Activated CD4-positive, alpha-beta T cell treated with anti-CD3 and anti-CD28 coated beads for 1 hour (primary cell): ENCODE measurements at places on chromosomes 12 and 14.

DNA sequence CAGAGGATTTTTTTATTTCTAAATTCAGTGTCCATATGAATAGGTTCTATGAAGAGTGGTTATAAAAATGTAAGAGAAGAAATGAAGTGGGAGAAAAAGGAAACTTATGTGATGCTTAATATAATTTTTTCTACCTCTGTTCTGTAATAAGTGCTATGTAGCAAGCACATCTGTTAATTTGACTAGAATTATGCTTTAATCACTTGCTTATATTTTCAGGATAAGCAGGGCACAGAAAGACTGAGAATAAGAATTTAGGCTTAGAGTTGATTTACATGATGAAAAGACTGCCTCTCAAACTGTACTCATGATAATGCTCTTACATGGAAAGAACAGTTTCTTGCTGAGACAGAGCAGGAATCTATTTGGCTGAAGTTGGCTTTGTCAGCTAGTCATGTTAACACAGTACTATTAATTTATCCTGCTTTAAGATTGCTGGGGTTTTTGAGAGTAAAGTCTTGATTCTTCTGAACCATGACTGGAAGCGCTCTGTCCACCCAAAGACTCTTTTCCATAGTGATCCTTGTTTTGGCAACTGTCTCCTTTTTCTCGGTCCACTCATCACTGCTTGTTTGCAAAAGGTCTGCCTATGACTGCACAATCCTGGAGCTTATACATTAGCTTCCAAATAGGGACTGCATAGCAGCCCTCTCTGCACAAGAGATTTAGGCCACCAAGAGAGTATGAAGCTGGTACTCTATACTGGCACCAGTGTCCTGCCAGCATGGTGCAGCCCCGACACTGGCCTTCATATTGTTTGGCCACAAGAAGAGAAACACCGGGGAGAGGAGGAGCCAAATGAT is 98.8 kb downstream of the AKAP6 start:
- no peak for DNase-seq

- no peak for DNase-seq
Measured at GRCh38 chr12:96466939-96467751, 22.2 kb upstream of the CFAP54 start.

GRCh38 chr14:22079766-22080165 is 406.1 kb upstream of the OR4E1 start:
- no peak for DNase-seq

- no peak for DNase-seq
Measured at GRCh38 chr14:22463763-22464173, 125.3 kb downstream of the DAD1 start.

GRCh38 chr12:95439461-95440230 is 34.3 kb upstream of the METAP2 start:
- DNase-seq: no peak

DNA sequence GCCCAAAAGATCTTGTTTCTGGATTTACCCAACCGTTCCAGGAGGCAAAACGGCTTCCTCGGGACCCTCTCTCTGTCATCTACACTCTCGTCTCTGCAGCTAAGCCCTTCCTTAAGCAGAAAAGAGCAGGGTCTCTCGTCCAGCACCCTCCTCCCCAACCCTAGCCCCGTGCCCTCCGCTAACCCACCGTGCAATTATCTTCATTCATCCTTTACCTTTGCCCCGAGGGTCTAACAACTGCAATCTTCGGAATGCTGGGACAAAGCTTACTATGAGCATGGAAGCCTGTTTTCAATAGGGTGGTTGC is 276 bp upstream of the BMAL2 start:
- no peak for DNase-seq

- DNase-seq: no peak
Measured at GRCh38 chr12:70643939-70644338, 6.7 kb upstream of the PTPRB start.

- no peak for DNase-seq
Measured at GRCh38 chr12:65911321-65911720, 87.0 kb downstream of the HMGA2 start.

DNA sequence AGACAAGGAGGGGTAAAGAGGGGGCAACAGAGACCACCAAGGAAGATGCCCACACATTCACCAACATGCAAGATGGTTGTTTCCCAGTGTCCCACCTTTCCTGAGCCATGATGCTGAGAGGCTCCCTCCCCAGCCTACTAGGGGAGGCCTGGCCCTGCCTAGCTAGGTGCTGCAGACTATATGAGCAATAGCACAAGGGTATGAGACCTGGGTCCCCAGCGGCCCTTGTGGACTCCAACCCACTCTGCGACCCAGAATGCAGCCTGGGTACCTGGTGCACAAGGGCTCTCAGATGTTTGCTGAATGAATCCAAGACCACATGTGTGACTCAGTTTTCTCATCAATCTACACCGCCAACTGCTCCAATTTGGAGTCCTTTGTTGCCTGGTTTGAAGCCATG is 13.9 kb downstream of the TGFB3 start:
- DNase-seq: no peak

- no peak for DNase-seq
Measured at GRCh38 chr12:5033883-5034282, 9.8 kb upstream of the KCNA5 start.

GRCh38 chr12:38282886-38283285 is 33.7 kb upstream of the ALG10B start:
- no peak for DNase-seq

- no peak for DNase-seq
Measured at GRCh38 chr14:33573301-33573880, 377.5 kb downstream of the EGLN3 start.

DNA sequence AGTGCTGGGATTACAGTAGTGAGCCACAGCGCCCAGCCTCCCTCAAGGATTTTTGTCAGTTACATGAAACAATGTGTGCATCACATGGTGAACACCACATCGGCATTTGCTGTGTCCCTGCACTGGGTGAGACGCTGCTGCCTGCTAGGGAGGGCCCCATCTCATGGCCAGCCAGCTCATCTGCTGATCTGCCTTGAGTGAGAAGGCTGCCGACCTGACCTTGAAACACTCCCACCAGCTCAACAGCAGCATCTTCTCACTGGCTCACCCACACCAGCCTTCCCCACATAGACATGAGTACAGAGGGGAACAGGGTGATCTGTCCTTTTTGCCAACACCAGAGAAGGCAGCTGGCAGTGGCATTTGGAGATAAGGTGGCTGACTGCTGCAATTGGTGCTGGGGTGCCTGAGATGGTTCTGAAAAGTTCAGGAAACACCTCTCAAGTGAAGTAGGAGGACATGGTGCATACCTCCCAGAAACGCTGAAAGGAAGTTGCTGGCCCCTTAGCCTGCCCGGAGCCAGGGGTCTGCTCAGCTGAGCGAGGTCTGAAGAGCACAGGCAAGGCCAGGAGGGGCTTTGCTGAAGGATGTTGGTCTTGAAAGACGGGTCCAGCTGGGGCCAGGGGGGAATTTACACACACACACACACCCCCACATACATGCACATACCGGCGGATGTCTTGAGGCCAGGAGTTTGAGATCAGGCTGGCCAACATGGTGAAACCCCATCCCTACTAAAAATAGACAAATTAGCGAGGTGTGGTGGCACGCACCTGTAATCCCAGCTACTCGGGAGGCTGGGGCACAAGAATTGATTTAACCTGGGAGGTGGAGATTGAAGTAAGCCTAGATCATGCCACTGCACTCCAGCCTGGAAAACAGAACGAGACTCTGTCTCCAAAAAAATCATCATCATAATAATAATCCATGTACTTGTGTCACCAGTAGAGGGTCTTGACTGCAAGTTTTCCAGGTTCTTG is 14.3 kb upstream of the PPP1R13B start:
- DNase-seq: no peak

DNA sequence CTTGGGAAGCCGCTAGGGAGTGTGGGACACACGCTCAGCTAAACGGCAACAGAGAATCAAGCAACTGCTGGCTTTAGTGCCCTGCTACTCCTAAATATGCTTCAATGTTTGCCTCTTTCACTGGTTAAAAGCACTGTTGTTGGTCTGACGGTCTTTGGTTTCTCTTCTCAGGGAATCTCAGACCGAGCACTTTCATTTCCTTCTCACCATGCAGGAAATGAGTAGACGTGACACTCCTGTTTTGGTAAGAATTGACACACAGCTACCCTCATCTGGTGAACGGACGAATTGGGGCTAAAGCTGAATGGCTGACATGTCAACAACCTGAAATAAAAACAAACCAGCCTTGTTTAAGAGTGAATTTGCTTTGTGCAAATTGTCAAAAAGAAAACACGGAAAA is 57.5 kb upstream of the PIWIL1 start:
- DNase-seq: no peak

DNA sequence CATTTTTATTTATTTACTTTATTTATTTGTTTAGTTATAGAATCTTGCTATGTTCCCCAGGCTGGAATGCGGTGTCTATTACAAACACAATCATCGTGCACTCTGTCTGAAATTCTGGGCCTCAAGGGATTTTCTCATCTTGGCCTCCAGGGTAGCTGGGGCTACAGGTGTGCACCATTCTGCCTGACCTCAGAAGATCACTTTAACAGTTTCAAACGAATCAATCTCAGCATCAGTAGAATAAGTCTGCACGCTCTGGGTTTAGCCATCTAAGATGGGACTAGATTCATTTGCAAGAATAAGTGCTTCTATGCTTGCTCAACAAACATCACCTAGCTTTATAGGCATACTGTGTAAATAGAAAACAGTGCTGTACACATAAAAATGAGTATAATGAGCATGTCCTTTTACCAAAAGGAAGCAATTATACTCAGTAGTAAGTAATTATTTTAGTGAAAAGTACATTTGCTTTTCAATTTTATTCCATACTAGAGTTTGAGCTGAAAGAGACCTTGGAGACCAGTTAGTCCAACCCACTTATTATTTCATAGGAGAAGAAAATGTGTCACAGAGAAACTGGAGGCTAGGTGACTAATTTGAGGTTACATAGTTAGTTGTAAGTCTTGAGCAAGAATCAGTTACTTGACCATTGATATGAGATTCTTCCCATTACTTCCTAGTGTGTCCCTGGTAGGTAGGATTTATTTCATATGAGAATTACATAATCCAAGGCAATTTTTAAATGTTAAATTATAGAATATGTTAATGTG is 456.5 kb upstream of the LMO3 start:
- DNase-seq: no peak

GRCh38 chr12:79657136-79657535 is 33.6 kb downstream of the PAWR start:
- DNase-seq: no peak

- DNase-seq: no peak
Measured at GRCh38 chr14:82398256-82398655, 864.6 kb upstream of the SEL1L start.

GRCh38 chr14:70008284-70009262 is 129.4 kb downstream of the SMOC1 start:
- no peak for DNase-seq

DNA sequence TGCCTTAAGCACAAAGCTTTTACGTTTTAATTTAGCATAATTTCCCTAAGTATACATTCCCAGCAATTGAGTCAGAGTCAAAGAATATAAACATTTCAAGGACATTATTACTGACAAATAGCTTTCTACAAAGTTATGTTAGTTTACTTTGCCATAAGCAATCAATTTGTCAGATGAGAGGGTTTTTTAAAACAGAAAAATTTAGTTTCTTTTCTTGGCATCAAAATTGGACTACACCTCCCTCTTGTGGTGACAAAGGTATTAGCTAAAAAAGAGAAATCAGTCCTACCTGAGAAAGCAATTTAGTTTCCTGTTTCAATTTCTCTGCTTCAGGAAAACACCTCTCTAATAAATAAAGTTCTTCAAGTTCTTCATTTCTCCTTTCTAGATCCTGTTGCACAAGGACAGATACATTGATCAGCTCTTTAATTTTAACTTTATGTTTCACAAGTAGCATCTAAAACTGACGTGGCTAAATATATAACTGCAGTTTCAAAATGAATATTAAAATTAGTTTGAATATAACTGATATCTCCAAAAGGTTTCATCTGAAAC is 39.9 kb downstream of the DNAI7 start:
- DNase-seq: no peak

DNA sequence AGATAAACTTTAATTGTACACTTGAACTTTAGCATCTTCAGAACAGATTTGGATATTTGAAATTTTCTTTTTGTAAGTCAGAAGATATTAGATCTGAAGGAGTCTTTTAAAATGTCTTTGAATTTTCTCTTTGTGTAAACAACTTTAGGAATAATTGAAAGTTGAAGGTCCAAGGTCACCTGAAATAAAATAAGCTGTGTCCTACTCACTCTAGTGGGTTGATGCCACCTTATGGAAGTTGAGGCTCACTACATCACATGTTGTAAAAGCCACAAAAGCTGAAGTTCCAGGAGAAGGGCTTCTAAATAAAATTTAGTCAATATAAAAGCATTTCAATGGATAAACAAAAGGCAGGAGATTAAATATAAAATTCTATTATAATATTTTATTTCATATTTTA is 122.0 kb upstream of the ATXN7L3B start:
- no peak for DNase-seq

- DNase-seq: no peak
Measured at GRCh38 chr14:86640288-86640687, 1110.3 kb downstream of the FLRT2 start.

DNA sequence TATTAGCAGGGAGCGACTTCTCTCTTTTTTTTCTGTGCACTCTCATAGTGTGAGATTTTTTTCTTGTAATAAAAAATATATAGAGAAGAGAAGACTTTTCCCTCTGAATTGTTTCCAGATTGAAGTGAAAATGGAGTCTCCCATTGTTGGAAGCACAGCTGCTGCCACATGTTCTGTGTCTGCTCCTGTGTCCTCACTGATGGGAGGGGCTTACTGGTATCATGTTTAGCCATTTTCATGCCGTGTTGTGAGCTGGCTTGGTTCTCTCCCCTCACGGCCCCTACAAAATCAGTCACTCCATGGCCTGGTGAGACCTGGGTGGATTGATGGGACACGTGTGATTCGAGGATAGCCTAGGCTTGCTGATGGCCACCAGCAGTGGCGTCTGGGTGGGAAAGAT is 379.7 kb upstream of the DDHD1 start:
- DNase-seq: no peak

GRCh38 chr12:11986165-11986564 is 84.6 kb upstream of the BCL2L14 start:
- DNase-seq: no peak

GRCh38 chr12:10725003-10725402 is 1.9 kb upstream of the YBX3 start:
- DNase-seq: no peak

GRCh38 chr12:121980191-121980891 is 41.3 kb upstream of the BCL7A start:
- DNase-seq: no peak

DNA sequence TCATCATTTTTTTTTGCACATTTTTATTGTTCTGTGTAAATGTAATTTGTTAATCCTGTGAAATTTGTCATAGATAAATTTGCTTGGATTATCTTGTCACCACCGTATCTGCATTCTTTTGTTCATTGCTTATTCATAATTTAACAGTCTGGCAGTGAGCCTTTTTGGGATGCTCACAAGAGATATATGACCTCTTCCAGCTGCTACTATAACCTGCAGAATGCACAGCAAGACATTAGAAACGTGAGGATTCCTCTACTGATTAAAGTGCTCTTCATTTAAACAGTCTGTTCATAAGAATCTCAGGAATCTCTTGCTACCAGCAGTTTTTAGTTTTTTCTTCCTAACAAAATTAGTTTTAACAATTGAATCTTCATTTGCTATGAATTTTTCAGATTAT is 9.1 kb downstream of the NPAS3 start:
- no peak for DNase-seq

GRCh38 chr14:22285991-22286390 is 303.0 kb downstream of the DAD1 start:
- no peak for DNase-seq

GRCh38 chr14:35999294-35999693 is 173.2 kb downstream of the BRMS1L start:
- DNase-seq: no peak
